H7 (cell line): ENCODE measurements at places on chromosomes 5 and 9. TPM values are rescaled to one million over a fixed set of nuclear protein-coding genes. Genes with fewer than 3 reads are reported as not detected.

NKD2 gene
- 4.9 and 5.7 TPM in 2 replicates for total RNA-seq

RGMB gene
- total RNA-seq = 31.8 and 37.0 TPM in 2 replicates

FCN2 gene
- total RNA-seq = not detected in 2 replicates

NAIP gene
- total RNA-seq = 0.90 and 0.92 TPM in 2 replicates

TAS2R1 gene
- total RNA-seq = not detected in 2 replicates

DPYSL3 gene
- total RNA-seq = 184 and 312 TPM in 2 replicates

CBY3 gene
- 0.44 TPM in 1 of 2 replicates, not detected in the other for total RNA-seq

OR2S2 gene
- total RNA-seq = not detected in 2 replicates

SLC6A19 gene
- 0.04 and 0.07 TPM in 2 replicates for total RNA-seq

CYSRT1 gene
- 0.83 and 2.9 TPM in 2 replicates for total RNA-seq

IL9 gene
- total RNA-seq = not detected in 2 replicates

CORO2A gene
- total RNA-seq = 30.5 and 32.1 TPM in 2 replicates

NR4A3 gene
- 0.10 and 0.18 TPM in 2 replicates for total RNA-seq

PPP3R2 gene
- not detected in 2 replicates for total RNA-seq

DNA sequence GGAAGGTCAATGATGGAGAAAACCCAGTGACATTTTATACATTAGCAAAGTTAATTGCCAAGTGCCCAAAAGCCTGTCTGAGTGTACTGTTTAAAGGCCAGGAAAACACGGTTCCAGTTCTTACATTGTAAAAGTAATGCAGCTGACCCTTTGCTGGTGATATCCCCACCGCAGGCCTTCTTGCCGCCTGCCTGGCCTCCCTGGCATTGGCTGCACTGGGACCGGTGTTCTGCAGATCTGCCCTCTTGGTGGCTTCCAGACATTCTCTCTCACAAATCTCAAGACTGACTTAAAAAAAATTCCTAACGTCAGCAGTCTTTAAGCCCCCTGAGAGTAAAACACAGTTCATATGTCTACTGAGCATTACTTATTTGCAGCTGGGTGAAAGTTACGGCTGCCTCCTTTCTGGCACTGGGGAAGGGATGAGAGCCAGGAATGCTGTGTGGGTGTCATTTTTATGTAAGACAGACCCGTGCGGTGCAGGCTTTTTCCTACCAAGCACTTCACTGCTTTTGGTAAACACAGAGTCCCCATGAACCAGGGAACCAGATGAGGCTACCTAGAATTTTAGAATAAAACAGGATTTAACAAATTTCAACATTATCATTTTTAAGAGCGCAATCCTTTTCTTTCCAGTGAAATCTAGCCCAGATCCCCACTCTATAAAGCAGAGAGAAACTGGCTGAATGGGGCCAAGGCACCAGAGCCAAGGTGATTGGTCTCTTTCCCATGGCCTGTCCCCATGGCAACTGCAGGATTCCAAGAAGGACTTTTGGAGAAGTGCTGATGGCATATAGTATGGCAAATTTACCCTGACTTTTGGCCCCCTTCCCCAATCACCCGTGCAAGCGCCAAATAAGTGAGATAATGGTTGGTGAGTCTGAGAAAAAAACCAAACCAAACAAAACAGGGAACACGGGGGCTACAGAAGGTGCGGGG lies 80.8 kb downstream of the LMNB1 start:
- no peak for DNase-seq

DNA sequence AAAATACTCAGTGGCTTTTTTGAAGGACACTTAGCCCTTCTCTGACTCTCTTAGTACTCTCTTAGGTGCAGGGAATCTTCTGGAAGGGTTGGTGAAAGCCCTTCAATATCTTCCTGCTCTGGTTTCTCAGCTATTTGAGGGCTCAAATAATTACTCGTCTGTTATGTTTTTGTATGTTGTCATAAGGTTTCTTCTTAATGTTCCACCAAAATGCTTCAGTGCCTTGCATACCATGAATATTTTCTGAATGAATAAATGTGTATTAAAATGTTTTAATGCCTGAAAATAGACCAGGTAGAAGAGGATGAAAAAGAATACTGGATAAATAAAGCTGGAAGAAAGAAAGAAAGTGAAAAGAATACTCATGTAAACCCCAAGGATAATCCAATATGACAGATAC lies 124.3 kb downstream of the STK32A start:
- DNase-seq = no peak

GRCh38 chr9:98383758-98384157 lies 128.3 kb upstream of the TBC1D2 start:
- DNase-seq = peak; percentile 58

- DNase-seq = no peak
These were observed 104.7 kb downstream of the NR2F1-AS1 start for GRCh38 chr5:93476251-93476742.

DNA sequence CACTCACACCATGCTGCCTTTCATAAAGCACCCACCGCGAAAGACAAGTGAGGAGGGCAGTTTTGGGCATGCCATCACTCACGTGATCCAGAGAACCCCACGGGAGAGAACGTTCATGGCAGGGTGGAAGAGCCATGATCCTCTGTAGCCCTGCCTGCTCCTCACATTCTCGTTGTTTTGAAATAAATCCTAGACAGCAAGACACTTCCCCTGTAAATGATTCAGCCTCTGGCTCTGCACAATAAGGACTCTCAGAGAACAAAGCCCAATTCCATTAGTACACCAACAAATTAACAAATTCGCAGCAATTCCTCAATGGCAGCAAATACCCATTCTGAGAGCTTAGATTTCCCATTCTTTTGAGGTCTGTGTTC lies 71.5 kb downstream of the WNK2 start:
- DNase-seq = no peak

- no peak for DNase-seq
These were observed 786.1 kb upstream of the CTNND2 start for GRCh38 chr5:12690361-12690760.

DNA sequence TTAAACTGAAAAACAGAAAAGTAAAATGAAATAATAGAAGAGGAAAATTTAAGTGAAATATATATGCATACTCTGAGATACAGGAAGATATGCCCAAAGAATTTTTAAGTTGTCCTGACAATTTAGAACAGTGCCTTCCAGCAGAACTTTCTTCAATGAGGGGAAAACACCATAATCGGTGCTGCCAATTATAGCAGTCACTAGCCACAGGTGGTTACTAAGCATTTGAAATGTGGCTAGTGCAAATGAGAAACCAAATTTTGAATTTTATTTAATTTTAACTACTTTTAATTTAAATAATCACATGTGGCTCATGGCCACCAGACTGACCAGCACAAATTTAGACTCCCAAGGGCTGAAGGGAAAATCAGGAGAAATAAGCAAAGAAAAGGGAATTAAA lies 410.6 kb downstream of the RAB3C start:
- DNase-seq = no peak

DNA sequence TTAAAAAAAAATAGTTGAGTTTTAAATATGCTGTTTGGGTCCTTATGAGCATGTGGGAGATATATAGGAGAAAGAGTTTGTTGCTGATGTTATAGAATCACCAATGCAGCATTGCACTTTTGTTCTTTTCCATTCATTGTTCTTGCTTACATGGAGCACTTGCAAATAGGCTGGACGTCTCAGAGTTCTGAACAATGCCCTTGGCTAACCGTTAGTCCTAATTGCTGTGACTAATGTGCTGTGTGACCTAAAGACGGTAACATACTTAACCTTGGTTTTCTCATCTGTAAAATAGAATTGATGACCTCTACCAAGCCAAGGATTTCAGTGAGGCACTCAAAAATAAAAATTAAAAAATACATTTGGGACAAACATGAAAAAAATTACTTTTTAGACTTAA lies 29.8 kb downstream of the PIK3R1 start:
- no peak for DNase-seq

DNA sequence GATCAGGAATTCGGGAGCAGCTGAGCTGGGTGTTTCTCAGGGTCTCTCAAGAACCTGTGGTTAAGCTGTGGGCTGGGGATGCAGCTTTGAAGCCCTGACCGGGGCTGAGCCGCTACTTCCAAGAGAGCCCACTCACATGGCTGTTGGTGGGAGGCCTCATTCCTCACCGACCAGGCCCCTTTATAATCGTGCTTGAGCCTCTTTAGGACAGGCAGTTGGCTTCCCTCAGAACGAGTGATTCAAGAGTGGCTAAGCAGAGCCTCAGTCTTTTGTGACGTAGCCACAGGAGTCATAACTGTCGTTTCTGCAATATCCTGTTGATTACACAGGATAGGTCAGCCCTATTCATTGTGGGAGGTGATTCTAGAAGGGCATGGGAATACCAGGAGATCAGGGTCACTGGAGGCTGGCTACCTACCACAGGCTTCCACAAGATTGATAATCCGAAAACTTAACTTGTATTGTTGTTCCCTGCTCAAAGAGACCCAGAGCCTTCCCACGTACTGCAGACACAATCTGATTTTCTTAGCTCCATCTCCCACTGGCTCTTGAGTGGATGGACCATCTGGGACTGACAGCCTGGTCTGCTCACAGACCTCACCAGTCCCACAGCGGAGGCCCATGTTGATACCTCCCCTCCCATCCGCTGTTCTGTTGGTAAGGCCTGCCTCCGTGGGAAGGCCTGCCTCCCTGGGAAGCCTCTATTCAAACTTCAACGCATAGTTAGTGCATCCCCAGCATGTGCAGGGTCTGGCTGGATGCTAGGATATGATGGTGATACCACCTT lies 3.0 kb upstream of the ERGIC1 start:
- DNase-seq = no peak

DNA sequence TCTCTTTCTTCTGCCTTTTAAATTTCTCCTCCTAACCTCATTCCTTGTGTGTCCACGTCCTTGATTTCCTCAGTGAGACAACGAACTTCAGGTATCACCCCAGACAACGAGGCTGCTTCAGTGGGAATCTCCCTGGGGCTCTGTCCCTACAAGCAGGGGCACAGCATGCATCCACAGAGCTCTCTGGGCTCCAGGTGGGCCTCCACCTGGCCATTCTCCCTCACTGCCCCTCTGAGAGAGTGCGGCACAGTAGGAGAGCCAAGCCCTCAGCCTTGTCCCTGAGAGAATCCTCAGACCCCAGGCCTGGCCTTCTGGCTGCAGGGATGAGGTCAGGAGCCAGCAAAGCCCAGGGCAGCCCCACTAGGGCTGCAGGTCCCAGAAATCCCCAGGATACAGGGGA lies 105.3 kb downstream of the LHFPL2 start:
- no peak for DNase-seq

DNA sequence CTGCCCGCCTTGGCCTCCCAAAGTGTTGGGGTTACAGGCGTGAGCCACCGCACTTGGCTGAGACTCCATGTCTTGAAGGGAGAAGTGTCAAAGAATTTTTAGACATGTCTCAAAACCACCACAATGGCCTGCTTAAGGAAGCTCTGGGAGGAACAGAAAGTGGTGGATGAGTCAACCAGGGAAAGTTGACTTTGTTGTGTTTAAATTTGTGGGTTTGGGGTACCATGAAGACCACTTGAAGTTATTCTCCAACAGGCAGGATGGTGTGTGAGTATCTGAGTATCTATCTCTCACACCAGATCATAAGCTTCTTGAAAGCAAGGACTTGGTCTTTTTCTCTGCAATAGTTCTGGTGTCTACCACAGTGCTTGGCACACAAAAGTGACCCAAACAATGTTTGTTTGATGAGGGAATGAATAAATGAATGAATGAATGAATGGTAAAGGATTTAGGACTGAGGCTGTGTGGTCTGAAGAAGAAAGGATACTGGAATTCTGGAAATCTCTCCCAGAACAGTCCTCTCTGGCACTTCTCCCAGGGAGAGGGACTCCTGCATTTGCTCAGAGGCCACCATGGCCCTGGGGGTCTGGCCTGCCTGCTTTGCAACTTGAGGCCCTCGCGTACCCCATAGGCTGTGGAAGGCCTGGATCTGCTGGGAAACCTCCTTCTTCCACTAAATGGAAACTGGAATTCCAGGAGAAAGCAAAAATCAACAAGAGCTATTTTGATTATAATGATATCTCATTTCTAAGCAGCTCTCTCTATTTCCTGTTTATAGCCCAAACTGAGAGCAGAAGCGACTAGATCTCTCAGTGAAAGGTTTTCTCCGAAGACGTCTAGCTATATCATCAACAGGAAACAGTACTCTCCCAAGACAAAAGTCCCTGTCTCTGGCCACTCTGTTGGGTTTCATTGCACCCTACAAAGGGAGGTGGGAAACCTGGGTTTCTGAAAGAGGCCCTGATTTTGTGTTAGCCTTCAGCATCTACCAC lies 187.9 kb downstream of the PALM2AKAP2 start:
- no peak for DNase-seq

DNA sequence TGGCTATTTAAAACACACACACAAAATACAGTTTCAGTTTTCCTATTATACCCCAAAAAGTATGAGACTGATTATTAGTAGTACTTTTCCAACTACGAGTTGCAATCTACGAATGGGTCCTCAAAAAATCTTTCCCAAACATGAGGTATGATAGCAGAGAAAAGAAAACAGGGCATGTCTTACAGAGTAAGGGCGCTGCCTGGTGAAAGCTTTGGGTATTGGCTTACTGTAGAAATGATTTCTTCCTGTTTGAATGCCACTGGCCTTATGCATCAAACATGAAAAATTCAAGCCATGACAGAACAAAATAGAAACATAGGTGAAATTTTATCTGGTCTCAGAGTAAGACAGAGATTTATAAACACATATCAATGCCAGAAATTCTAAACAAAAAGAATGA lies 448.0 kb downstream of the SPOCK1 start:
- DNase-seq = peak; percentile 52

GRCh38 chr5:89452081-89452480 lies 569.1 kb upstream of the MEF2C start:
- no peak for DNase-seq

- DNase-seq = no peak
These were observed 174.9 kb upstream of the HMHB1 start for GRCh38 chr5:143636931-143637528.

DNA sequence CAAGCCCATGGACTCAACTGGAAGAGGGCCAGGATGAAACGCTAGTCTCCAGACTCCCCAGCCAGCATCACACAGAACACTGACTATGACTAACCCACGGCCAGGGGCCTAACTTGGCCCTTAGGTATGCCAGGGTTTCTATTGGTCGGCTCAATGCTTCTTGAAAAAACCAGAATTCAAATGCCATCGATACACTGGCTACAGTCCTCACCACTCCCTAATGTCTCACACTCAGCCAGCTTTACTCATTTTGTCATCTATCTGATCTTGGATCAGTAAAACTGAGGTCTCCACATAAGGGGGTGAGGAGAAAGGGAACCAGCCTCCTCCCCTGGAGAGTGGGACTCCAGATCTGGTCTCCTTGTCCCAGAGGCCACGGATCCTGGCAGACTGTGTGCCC lies 59.5 kb upstream of the FUBP3 start:
- no peak for DNase-seq

DNA sequence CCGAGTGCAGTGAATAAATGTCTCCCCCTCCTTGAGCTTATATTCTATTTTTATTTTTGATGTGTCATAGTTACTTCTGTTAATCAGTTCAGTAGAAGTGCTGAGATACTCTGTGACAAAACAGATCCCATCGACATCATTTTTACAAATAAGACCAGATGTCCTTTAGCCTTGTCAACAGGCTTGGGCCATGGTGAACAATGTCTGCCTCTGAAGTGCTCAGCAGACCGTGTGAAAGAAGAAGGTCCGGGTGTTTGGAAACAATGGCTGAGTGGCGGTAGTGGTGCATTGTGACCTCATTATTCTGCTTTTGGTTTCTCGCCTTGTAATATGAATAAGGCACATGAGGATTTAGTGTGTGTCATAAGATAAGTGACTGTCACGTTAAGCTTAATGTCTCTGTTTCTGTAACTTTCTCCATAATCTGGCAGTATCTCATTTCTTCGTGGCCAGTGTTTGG lies 71.2 kb downstream of the SYK start:
- DNase-seq = no peak

GRCh38 chr5:14038341-14038959 lies 94.0 kb upstream of the DNAH5 start:
- DNase-seq = no peak

GRCh38 chr5:23482642-23483041 lies 24.8 kb upstream of the PRDM9 start:
- no peak for DNase-seq
